ENCODE measurements at places on chromosomes 2 and 18.
A peak's percentile ranks its signal among the peaks of the same experiment; 100 is the strongest.

- no peak for DNase-seq
Measured at GRCh38 chr2:136863874-136864273, 98.5 kb downstream of the THSD7B start.

GRCh38 chr2:200086911-200087310 is 131.5 kb downstream of the MAIP1 start:
- no peak for DNase-seq

GRCh38 chr2:152462779-152463178 is 127.8 kb downstream of the FMNL2 start:
- no peak for DNase-seq

GRCh38 chr2:6362671-6363450 is 502.8 kb downstream of the CMPK2 start:
- no peak for DNase-seq

- no peak for DNase-seq
Measured at GRCh38 chr2:235508371-235509160, 14.7 kb downstream of the AGAP1 start.

GRCh38 chr2:100743741-100744140 is 76.2 kb upstream of the NPAS2 start:
- no peak for DNase-seq

- no peak for DNase-seq
Measured at GRCh38 chr18:9708434-9709303, 568 bp downstream of the RAB31 start.

DNA sequence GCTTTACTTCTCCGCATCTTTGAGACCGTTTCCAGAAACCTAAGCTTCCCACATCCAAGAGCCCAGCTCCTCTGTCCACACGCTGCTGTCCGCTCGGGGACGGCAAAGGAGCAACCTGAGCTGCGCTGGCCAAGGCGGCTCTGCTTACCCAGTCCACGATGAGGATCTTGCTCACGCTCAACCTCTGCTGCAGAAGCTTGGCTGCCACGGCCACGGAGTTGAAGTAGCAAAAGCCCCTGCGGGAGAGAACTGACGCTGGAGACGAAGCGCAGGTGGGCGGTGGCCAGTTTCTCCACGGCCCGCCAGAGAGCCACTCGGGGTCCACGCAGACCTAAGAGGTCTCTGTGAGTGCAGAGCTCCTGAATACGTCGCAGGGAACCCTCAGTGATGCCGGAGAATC is 236.1 kb downstream of the TWIST2 start:
- DNase-seq: no peak

- no peak for DNase-seq
Measured at GRCh38 chr2:40364151-40364874, 87.6 kb downstream of the SLC8A1 start.

DNA sequence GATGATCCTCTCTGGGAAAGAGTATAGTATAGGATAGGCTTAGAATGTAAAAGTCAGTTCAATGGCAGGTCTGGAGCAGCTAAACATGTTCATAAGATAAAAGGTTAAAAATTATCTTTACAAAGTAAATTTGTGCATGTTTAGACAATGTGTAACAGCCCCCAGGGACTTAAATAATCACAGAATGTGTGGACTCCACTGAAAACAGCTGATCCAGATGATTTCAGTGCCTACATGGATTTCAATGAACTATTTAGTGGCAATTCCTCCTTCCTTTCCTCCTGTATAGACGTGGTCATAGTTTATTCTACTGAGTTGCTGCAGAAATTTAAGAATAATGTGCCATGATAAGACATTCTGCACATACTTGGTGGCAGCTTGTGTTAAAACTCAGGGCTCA is 42.9 kb downstream of the ARHGEF33 start:
- DNase-seq: no peak

DNA sequence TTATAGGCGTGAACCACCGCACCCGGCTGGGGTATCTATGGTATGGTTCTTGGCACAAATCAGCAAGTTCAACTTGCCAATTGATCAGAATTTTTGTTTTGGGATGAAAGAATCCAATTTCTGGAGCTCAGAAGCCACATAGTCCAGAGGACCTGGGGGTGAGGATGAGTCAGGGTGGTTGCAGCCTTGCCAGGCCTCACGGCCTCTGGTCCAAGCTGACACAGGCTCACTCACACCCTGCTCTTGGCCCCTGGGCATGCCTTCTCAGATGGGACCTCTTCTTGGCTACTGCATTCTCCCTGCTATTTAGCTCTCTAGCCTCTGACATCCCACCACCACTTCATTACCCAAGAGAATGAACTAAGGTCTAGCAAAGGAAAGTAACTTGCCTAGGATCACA is 16.3 kb downstream of the CAPG start:
- DNase-seq: no peak

DNA sequence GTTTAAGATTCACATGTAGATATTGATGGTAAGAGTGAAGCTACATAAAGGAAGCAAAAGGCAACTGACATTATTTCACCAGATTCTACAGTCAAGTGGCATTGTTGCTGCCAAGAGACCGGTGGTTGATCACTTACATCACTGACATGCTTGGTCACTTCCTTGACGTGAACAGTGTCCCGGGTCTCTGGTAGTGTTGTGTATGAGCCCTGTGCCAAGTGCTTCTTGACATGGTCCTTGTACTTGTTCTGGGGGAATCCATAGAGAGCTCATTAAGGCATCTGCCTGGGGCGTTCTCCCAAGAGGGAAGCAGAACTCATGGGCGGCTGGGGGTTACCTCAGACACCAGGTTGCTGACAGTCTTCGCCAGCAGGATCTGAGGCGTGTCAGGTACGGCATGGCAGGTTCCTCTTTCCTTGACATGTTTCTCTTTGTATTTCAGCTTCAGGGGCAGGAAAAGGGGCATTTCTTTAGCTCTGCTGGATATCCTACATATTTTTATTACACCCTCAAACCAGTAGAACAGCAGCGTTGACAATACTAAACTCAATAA is 116.2 kb downstream of the RIF1 start:
- no peak for DNase-seq

- DNase-seq: no peak
Measured at GRCh38 chr2:82968358-82968757, 1490.7 kb downstream of the SUCLG1 start.

GRCh38 chr2:176781570-176782217 is 430.9 kb upstream of the HNRNPA3 start:
- no peak for DNase-seq

GRCh38 chr2:55001716-55002115 is 48.5 kb downstream of the RTN4 start:
- no peak for DNase-seq

GRCh38 chr2:241777686-241778627 is 1.3 kb downstream of the GAL3ST2 start:
- no peak for DNase-seq

GRCh38 chr2:98959810-98960507 is 23.9 kb upstream of the CRACDL start:
- no peak for DNase-seq

- no peak for DNase-seq
Measured at GRCh38 chr18:11293794-11294193, 144.4 kb upstream of the PIEZO2 start.

DNA sequence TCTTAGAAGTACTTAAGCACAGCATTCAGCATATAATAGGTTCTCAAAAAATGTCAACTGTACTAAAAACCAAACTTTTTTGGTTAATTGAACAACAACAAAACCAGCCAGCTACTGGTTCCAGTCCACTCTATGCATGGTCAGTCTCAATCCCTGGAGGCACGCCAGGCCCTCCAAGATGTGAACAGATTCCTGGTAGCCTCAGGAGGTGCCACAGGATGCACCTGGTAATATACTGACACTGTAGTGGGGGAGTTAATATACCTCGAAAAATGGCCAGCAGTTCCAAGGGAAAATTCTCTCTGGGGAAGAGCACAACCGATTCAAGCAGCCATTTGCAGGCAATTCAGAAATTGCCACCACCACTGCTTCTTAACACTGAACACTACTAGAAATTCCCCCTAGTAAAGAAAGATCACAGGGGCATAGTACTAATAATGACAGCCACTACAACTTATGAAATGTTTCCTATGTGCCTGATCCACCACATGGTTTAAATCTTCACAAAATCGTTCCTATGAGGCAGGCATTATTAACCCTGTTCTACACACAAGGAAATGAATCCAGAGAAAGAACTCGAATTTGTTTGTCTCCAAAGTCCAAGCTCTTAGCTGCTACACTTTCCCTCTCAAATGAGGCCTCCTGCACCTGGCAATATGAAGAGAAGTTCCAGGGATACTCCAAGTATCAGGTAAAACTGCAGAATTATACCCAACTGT is 3.4 kb downstream of the MGAT4A start:
- DNase-seq: no peak

GRCh38 chr2:127084611-127085316 is 22.2 kb downstream of the BIN1 start:
- DNase-seq: peak; percentile 63

GRCh38 chr2:217277646-217278398 is 418.0 kb upstream of the TNP1 start:
- no peak for DNase-seq

DNA sequence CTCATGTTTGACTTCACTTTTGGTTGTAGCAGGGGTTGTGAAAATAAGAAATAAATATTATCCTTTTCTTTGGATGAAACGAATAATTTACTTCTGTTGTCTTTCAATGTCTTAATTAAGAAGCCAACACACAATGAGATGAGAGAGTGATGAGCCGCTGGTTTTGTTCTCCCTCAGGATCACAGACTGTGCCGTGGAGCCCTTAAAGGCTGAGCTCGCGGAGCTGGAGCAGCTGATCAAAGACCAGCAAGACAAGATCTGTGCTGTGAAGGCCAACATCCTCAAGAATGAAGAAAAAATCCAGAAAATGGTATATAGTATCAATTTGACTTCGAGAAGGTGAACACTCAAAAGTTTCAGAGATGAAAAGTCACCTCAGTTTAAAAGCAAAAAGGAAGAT is 28.1 kb upstream of the ASB1 start:
- no peak for DNase-seq

- DNase-seq: no peak
Measured at GRCh38 chr2:234632527-234633391, 135.9 kb upstream of the ARL4C start.

- no peak for DNase-seq
Measured at GRCh38 chr2:24342110-24342910, 18.0 kb downstream of the ITSN2 start.

DNA sequence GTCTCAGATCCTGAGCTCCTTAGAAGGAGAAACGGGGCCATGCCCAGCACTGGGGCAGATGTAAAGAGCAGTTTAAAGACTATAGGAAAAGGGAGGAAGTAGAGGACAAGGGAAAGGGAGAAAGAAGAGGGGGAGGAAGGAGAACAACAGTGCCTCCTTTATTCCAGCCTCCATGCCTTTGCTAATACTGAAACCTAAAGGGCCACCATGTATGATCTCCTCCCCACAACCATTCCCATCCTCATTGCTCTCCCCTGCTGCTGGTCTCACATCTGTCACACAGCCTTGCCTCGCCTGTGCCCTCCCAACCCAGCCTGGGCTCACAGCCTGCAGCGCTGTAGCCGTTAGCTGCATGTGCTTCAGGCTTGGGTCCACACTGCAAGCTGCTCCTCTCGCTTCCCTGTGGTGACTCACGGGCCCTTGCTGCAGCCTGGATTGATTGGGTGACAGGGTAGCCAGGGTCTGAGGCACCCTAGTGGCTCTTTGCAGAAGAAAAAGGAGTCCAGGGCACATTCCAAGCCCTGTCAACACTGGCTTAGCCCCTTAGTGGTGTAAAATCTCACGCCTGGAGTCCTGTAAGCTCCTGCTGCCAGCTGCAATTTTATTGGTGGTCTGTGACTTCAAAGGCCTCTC is 281.9 kb downstream of the SRBD1 start:
- DNase-seq: no peak

GRCh38 chr2:61905372-61906185 is at the start of gene COMMD1:
Gene COMMD1, plus strand, starts transcription at chr2:61905674. Its CDS starts 5 bp downstream, at chr2:61905679.
- DNase-seq: peak; percentile 90

DNA sequence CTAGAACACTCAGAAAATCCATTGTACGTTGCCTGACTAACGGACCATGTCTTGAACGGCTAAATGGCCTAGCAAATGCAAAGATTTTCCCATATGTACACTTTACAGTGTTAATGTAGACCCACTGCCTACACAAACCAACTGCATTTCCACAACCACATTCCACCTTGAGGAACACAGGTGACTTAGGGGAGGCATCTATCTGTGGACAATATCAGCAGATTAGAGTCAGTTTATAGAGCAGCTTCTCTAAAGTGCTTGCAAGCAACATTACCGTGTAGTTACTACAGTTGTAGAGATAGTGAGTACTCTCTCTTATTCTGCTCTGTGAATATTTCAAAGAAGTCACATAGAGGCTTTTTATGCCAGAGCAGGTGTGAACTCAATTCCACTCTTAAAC is 139.6 kb downstream of the TCF4 start:
- DNase-seq: no peak

GRCh38 chr18:33231474-33232317 is 208.8 kb downstream of the CCDC178 start:
- DNase-seq: peak; percentile 20

DNA sequence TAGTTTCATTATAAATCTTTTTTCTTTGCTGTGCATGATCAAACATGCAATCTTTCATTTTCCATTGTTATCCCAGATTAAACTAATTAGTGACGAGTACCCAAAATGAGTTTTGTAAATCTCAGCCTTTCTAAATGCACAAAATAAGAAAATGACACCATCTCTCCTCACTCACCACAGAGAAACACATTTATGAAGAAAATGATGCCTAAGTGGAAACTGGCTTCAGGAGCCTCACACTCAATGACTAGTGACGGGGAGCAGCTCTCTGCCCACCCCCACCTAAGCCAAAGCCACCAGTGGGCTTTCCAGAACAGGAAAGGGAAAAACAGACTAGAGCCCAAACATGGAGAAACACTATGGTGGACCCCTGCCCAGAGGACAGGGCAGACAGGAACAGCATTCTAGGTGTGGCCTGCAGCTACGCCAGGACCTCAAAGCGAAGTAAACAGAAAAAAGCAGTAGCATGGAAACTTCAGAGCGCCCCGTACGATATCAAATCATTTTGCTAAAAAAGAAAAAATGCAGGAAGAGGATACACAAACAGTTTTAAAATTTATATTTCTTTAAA is 113.5 kb downstream of the RBMS1 start:
- DNase-seq: no peak

DNA sequence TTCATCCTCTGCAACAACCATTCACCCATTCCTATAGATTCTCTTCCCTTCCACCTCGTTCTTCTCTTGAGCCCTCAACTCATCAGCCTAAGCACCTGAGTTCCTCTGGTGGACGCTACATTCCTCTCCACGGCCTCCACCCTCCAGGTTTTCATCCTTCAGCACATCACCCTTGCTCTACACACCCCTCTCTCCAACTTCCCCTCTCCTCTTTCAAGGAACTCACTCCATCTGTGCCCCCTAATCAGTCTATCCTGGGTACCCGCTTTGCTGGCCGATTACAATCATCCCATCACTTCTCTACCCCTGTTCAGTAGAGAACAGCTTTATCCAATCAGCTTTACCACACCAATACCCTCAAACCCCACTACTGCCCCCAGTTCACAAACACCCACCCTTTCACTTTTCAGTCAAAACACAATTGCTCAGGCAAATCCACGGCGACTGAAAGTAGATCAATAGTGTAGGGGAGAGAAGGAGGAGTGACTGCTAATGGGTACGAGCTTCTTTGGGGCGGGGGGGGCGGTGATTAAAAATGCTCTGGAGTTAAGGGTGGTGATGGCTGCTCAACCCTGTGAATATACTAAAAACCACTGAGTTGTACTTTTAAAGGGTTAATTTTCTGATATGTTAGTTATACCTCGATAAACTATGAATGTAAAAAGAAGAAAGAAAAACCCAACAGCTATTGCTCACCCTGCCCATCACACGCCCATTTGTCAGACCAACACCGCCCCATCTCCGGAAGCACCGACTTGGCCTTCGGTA is 857 bp downstream of the DYM start:
- no peak for DNase-seq

Data from psoas muscle (tissue), 8 donors.